Activated gamma-delta T cell treated with Interleukin-2 at 50 U/mL for 16 hours (primary cell): ENCODE measurements at places on chromosomes 16 and 17.

- DNase-seq, result no peak
Measured at GRCh38 chr16:80231888-80232287, 308.9 kb upstream of the DYNLRB2 start.

- no peak for DNase-seq
Measured at GRCh38 chr16:24671455-24671954, 57.9 kb upstream of the TNRC6A start.

DNA sequence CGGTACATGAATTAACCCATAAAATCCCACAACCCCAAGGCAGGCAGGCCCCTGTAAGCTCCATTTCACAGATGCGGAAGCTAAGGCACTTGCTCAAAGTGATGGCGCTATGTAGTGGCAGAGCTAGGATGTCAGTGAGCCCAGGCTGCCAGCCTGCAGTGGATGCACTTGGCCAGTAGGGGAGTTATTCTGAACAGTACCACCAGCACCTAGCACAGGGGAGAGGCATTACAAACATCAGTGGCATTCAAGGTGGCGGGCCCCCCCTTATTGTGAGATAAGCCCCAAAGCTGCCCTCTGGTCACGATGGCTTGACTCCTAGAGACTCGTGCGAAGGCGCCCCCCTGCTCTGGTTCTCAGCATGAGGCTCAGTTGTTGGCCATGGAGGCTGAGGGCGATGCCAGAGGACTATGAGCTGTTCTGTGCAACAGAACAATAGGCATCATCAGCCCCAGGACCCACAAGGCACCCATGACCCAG lies 33.8 kb downstream of the GTF3C1 start:
- peak; percentile 10 for DNase-seq

- DNase-seq, result no peak
Measured at GRCh38 chr17:31582151-31582907, 190.9 kb downstream of the RAB11FIP4 start.

GRCh38 chr17:77620282-77620681 lies 338.2 kb upstream of the TNRC6C start:
- DNase-seq, result no peak

- no peak for DNase-seq
Measured at GRCh38 chr16:46857368-46857945, 26.5 kb upstream of the C16orf87 start.

- DNase-seq, result no peak
Measured at GRCh38 chr16:85706449-85707034, 17.8 kb upstream of the GINS2 start.

DNA sequence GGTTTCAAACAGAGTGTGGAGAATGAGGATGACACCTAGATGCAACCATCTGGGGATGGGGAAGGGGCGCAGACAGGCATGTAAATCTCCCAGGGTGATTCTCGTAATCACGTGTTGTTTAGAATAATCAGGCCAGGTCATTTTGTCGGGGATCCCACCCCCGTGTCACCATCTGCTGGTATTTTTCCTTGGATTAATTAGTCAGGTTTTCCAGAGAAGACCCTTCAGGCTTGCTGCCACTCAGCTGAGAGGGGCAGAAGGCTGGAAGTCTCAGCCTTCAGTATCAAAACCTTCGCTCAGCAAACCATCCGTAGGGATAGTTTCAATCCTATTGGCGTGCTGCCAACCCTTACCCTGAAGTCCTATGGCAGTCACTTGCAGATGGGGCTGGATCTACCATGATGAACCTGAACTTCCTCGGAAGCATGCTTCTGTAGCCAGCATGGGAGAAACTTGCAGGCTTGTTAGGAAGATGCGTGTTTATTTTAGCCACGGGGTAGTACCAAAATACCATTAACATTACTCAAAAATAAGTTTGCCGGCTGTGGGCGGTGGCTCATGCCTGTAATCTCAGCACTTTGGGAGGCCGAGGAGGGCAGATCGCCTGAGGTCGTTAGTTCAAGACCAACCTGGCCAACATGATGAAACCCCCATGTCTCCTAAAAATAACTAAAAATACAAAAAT lies 7.5 kb upstream of the ADCY9 start:
- no peak for DNase-seq

DNA sequence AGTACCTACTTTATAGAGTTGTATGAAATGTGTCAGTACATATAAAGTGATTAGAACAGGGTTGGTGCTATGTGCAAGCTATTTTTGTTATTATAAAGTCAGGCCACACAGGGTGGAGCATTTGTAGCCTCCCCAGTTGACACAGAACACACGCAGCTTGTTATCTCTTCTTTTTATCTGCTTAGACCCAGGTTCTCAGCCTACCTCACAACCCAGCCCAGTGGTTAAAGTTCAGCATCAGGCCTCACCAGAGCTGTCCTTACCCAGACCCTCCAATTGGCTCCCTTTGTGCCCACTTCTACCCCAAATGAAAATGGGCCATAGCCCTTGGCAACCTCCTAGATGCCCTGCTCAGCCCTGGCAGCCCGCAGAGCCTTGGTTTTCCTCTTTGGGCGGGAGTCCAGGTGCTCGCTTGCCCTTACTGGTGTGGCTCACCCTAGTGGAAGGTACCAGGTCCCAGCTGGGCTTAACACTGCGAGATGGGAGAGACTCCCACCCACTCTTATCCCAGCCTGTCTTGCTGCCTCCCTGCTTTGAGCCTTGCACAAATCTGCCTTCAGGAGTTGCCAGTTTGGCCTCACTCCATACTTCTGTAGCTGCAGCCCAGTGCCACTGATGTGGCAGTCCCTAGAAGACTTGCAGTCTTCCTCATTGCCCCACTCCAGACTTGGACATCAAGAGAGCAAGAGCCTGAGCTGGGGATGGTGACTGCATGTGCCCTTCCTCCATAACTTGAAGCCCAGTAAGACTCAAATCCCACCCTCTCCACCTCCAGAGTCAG lies 1.1 kb upstream of the PIGS start:
- DNase-seq, result no peak

DNA sequence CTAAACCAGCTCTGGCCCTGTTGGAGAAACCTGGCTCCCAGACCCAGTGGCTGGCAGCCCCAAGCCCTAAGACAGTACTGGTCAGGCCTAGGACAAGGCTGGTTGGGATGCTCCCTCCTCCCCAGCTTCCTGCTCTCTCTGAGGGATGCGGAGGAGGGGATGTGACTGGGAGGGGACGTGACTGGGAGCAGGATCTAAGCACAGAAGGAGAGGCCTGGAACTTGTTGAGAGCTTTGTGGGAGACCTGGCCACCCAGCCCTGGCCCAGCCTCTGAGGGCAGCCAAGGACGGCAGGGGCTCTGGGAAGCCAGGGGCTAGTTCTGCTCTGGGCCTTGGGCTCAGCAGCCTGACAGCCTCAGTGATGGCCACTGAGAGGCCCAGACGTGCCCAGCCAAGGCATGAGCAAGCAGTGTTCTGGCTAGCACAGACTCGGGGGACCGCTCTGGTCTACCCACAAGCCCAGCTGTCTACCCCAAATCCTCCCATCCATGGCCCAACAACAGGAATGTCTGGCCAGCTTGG lies 22.8 kb downstream of the ATP6V0D1 start:
- DNase-seq, result no peak

- no peak for DNase-seq
Measured at GRCh38 chr17:77371888-77372443, 231.2 kb downstream of the SEC14L1 start.

DNA sequence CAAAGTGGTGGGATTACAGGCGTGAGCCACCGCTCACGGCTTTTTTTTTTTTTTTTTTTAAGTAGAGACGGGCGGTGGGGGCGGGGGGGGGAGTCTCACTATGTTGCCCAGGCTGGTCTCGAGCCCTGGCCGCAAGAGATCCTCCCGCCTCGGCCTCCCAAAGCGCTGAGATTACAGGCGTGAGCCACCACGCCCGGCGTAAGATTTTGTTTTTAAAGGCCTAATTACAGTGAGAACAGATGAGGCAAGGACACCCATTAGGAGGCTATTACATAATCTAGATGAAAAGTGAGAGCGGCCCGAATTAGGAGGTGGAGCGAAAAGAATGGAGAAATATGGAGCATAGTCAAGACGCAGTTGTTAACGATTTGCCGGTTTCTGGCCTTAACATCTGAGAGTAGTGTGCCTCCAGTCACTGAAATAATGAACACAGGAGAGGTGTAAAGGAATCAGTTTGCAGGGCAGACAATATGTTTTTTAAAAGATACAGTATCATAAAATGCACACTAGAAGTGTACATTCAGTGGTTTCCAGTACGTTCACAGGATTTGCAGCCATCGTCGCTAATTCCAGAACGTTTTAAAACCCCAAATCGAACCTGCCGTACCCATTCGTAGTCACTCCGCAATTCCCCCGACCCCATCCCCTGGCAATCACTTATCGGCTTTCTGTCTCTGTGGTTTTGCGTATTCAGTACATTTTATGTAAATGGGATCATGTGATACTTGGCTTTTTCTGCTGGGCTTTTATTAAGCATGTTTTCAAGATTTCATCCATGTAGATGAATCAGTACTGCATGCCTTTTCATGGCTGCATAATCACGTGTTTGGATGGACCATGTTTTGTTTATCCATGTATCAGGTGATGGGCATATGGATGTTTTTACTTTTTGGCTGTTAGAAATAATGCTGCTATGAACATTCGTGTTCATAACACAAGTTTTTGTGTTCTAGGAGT lies 1.4 kb upstream of the SLX4 start:
- no peak for DNase-seq

DNA sequence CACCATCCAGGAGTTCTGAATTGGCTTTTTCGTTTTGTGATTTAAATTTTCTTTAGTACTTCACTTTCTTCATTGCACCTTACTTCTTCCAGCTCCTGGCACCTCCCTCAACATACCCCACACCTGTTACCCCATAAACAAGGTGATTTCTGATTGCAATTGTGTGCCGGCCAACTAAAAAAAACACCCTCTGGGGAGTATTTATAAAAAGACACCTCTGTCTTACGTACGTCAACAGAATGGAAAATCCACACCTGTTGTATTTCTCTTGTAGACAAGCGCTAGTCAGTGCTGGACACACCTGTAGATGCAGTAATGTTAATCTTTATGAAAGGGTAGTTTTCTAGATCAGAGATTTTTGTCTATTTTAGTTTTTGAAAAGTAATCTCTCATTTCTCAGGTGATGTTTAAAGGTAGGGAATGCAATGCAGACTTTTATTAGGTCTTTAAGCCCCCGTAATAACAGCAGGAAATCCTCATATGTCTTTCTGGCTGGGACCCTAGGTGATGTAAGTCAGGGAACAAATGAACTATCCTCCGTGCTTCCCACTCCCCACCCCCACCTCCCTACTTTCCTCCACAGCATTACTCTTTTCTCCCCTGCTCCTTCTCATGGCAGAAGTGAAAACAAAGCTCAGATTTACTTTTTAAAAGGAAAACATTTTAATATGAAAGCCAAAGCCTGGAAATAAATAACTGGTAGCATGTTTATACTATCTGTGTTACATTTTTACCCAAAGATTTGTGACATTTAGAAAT lies 4.2 kb downstream of the MSI2 start:
- no peak for DNase-seq

DNA sequence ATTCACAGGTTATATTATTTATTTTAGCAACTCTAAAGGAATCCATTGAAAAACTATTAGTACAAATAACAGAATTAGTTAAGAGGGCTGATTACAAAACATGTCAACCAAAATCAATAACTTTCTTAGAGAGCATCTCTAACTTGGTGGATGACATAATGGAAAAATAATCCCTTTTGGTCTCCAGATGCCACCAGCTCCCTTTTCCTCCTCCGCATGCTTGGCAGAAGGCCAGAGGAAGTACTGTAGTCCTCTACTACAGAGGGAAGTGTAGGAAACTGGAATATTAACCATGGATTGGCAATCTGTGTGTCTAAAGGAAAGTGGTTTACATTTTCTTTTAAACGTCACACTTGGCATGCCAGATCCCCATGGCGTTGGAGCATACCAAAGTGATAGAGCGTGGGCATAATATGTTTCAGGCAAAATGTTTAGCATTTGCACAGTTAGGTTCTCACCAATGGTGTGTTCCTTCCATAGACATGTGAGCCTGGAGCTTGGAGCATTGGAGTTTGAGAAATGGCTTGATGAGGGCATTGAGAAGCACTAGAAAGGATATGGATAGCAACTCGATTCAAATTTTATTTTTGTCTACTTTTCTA lies 106.3 kb downstream of the PRKCB start:
- no peak for DNase-seq

- peak; percentile 67 for DNase-seq
Measured at GRCh38 chr16:87762071-87762571, 3.7 kb downstream of the KLHDC4 start.

DNA sequence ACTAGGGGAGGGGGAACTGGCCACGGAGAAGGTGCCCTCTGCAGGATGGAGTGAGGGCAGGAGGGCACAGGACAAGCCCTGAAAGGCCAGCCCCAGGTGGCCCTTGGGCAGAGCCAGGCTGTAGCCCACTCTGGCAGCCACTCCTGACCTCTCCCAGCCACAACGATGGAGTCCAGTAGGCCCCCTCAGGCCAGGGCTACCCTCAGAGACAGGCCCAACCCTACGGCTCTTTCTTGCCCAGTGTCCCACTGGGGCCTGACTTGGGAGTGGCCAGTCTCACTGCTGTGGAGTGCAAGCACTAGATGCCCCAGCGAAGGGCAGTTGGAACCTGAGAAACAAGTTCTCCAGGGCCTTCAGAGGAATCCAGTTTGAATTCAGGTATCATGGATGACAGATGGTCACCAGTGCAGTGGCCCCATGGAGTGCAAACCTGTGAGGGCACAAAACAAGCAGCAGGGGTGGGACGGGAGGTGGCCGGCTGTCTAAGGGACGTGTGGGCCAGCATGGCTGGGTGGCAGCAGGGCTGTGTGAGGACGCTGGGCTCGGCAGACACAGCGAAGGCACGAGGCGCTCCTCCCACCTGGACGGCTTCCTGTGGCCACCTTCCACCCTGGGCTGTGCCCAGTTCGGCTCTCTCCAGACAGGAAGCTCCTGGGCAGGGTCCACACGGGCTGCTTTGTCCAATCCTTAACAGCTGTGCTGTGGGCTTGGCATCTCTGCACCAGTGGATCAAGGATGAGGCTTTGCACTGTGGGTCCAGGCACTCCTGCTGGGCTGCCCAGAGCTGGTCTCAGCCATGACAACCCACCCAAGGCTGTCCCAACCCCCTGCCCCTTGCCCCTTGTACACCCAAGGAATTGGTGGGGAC lies 72.1 kb downstream of the AMFR start:
- DNase-seq, result peak; percentile 2

- DNase-seq, result no peak
Measured at GRCh38 chr17:4124999-4125398, 17.8 kb downstream of the ZZEF1 start.

GRCh38 chr16:20884240-20884556 lies 16.0 kb downstream of the DCUN1D3 start:
- no peak for DNase-seq

GRCh38 chr16:54652201-54652770 lies 278.4 kb upstream of the IRX5 start:
- DNase-seq, result no peak

DNA sequence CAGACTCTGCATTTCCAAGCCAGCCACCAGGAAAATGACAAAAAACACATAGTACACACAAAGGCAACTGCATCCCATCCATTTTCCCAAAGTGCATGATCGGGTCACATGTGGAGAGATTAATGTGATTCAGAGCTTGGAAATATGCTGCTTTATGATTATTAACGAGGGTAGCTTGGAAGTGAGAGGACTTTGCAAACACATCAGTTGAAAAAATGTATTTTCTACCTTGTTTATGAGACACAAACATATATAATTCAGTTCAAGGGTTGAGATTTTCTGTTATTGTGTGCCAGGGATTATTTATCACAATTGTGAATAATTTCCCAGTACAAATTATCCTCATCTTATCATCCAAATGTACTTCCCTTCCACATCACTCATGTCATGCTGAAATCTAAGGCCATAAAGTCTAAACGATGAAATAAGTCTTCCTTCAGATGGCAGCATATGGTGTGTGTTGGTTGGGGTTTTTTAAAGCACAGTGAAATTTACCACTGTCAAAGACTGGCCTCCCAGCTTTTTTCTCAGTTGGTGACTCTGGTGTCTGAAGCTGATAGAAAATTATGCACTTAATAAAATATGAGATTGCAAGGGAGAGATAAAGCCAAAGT lies 104.7 kb upstream of the ADAMTS18 start:
- no peak for DNase-seq
